ENCODE measurements at places on chromosomes 3 and 15. TPM values are rescaled to one million over a fixed set of nuclear protein-coding genes. Genes with fewer than 3 reads are reported as not detected.
A peak's percentile ranks its signal among the peaks of the same experiment; 100 is the strongest.

GRCh38 chr3:136852180-136852579, 9.8 kb upstream of the NCK1 start:
- no peak for DNase-seq
- H3K27me3 ChIP-seq = no peaks in the 10 kb centered on the region
- H3K36me3 ChIP-seq = peaks cover 6% of the 10 kb centered on the region

GRCh38 chr15:94411285-94411684, 179.9 kb downstream of the MCTP2 start:
- H3K4me1 ChIP-seq = no peaks in the 10 kb centered on the region
- no peak for DNase-seq
- no peak overlapping the region for H3K27ac ChIP-seq
- H3K4me3 ChIP-seq = no peak overlapping the region
- H3K36me3 ChIP-seq = no peaks in the 10 kb centered on the region

Gene POLQ
- 8.8 TPM for total RNA-seq

Gene GP5
- not detected for total RNA-seq

GRCh38 chr15:28984421-28985315, 98.9 kb downstream of the APBA2 start:
- DNase-seq = no peak
- H3K27me3 ChIP-seq = no peaks in the 10 kb centered on the region
- H3K4me1 ChIP-seq = peaks cover 19% of the 10 kb centered on the region
- no peak overlapping the region for H3K27ac ChIP-seq

DNA sequence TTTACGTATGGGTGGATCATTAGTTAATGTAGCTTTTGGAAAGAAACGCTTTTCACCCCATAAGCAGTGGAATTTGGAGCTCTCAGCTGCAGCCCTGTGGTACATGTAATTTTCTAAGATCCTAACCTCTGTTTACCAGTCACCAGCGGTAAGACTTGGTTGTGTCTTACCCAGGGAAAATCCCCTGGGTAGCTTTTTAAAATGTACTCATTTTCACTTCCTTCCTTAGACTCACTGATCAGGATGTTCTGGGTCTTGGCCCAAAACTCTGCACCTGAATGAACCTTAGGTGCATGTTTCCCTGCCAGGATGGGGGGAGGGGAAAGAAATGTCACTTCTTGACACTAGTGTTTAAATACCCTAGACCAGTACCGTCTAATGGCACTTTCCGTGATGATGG, 605.2 kb downstream of the MAGI1 start:
- DNase-seq = no peak
- H3K36me3 ChIP-seq = peaks cover 76% of the 10 kb centered on the region
- H3K27me3 ChIP-seq = no peaks in the 10 kb centered on the region
- H3K4me1 ChIP-seq = no peaks in the 10 kb centered on the region
- no peak overlapping the region for H3K27ac ChIP-seq

GRCh38 chr3:167166594-167167253, 213.4 kb downstream of the ZBBX start:
- no peak overlapping the region for H3K27ac ChIP-seq
- no peak for DNase-seq

DNA sequence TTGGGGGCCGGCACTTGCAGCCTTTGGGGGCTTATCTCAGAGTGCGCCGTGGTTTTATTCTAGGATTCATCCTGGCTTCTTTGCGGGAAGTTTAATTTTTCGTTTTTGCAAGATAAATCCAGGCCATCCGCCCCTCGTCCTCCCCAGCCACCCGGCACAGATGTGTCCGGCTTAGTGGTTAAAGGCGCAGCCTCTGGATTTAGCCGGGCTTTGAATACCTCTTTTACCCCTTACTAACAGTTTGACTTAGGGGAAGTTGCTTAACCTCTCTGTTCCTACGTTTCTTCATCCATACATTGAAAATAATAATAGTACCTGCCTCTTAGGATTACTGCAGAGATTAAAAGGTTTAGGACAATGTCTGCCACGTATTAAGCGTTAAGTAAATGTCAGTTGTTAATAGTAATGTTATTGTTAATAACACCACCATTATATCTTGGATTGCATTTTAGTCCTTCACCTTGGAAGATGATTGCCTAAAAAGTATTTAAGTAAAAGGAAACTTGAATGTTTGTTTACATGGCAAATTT, 714 bp downstream of the ECT2 start:
- no peaks in the 10 kb centered on the region for H3K27me3 ChIP-seq
- DNase-seq = peak; percentile 52
- H3K4me3 ChIP-seq = peak overlapping the region; percentile 80
- H3K27ac ChIP-seq = peak overlapping the region; percentile 88
- H3K4me1 ChIP-seq = no peaks in the 10 kb centered on the region

- no peaks in the 10 kb centered on the region for H3K4me1 ChIP-seq
- no peaks in the 10 kb centered on the region for H3K27me3 ChIP-seq
- H3K27ac ChIP-seq = no peak overlapping the region
- no peak for DNase-seq
- no peak overlapping the region for H3K4me3 ChIP-seq
Observed at GRCh38 chr3:110646496-110646895, 425.1 kb upstream of the NECTIN3 start.

Gene BFSP2
- not detected for total RNA-seq

Gene CAMK2N2
- 0.27 TPM for total RNA-seq

Gene GOLGA6L10
- 2.2 TPM for total RNA-seq

Gene SLC22A14
- not detected for total RNA-seq

All from K562 (cell line).